Activated T-helper 17 cell treated with anti-CD3 and anti-CD28 coated beads, Interleukin-2, amount 50 U/mL, for 72 hours (primary cell): ENCODE measurements at places on chromosomes 13 and 19.

DNA sequence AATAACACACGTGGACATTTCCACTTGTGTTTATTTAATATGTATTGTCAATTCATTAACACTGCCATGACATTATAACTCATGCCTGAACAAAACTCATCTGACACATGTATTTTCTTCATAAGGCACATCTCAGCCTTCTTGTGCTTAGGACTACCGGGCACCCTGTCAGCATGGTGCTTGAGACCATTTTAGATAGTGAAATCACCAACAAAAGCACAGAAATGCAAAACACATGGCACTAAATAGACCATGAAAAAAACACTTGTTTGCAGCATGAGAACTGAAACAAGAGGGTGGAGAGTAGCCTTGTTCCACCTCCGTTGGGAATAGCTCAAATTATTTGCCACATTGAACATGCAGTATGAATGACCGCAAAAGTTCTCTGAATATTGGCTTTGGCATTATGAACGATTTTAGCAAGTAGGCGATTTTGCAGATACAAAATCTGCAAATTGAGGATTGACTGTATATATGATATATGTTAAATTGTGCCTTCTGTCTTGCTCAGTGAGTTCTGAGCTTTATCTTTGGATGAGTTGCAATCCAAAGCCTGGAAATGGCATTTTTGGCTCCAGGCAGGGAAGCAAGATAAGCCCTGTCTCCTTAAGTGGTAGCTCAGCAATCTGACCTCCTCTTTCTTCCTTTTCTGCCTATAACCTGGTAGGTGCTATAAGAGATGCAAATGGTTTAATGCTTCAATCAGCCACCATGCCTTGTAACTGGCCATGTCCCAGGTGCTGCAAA lies 328.2 kb downstream of the HS6ST3 start:
- no peak for ATAC-seq

GRCh38 chr13:110240352-110240751 lies 66.6 kb downstream of the COL4A1 start:
- no peak for ATAC-seq

DNA sequence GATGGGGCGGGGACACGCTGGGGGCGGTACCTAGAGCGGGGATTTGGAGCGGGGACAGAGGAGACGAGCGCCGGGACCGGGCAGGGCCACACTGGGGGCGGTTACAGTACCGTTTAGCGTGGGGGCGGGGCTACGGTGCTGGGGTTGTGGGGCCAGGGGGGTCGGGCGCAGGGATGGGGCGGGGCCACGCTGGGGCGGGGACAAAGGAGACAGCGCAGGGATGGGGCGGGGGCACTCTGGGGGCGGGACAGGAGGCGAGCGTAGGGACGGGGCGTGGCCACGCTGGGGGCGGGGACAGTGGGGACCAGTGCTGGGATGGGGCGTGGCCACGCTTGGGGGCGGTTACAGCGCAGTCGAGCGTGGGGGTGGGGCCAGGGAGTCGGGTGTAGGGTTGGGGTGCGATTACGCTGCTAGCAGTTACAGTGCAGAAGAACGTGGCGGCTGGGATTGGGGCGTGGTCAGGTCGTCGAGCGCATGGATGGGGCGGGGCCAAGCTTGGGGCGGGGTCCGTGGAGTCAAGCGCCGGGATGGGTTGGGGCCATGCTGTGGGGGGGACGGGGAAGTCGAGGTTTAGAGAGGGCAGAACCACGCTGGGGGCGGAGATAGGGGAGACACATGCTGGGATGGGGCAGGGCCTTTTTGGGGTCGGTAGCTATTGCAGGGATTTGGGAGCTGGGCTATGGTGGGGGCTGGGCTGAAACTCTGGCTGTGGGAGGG lies 660 bp downstream of the ALKBH7 start:
- ATAC-seq, result peak; percentile 75

DNA sequence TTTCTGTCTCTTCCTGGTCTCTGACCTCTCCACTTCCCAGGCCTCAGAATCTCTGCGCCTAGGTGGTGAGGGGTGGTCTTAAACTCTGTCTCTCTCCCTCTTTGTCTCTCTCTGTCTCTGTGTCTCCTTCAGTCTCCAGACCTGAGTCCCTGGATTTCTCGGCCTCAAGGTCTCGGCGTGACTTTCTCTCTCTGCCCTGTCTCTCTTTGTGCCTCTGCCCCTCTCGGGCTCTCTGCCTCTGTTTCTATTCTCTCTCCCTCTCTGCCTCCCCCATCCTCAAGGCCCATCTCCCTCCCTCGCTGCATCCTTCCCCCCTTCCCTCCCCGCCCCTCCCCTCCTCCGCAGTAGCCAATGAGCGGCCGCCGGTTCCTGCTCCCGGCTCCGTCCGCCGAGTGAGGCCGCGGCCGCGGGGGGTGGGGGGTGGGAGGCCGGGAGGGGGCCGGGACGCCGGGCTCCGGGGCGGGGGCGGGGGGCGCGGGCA lies at the start of gene CACNG7:
TSS of gene CACNG7 (plus strand) at position 344 of the 481 bp plus-strand sequence. CDS start 3,554 bp downstream, outside the sequence.
- no peak for ATAC-seq

- peak; percentile 95 for ATAC-seq
Measured at GRCh38 chr13:76397413-76397812, 488.8 kb downstream of the KCTD12 start.

- no peak for ATAC-seq
Measured at GRCh38 chr13:32737679-32738078, 151.4 kb downstream of the PDS5B start.

GRCh38 chr13:110422913-110423688 lies 116.0 kb downstream of the COL4A2 start:
- no peak for ATAC-seq

- peak; percentile 58 for ATAC-seq
Measured at GRCh38 chr13:79525064-79525857, 44.3 kb downstream of the NDFIP2 start.

GRCh38 chr19:44581288-44581687 lies 32.1 kb upstream of the IGSF23 start:
- ATAC-seq, result no peak

- peak; percentile 35 for ATAC-seq
Measured at GRCh38 chr13:26895081-26895807, 134.7 kb upstream of the GPR12 start.

DNA sequence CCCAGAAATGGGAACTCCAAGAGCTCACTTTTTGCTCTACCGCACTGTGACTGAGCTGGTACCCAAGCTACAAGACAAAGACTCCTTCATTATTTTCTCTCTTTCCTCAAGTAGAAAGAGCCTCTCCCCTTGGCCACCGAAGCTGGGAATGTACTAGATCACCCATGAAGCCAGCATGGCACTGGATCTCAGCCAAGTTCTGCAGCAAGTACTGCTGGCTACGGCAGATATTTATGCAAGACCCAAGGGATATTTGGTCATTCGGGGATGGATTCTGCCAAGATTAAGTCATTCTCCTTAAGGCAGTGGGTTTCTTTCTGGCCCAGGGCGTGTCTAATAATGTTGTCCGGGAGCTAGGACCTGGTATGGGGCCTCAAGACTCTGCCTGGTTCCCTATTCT lies 633.5 kb downstream of the SLITRK1 start:
- ATAC-seq, result no peak

GRCh38 chr13:75993823-75994222 lies 357.7 kb downstream of the LMO7 start:
- ATAC-seq, result no peak

GRCh38 chr19:55431183-55431582 lies 11.9 kb downstream of the SHISA7 start:
- no peak for ATAC-seq

- no peak for ATAC-seq
Measured at GRCh38 chr13:88887045-88887662, 1216.0 kb downstream of the SLITRK5 start.

- ATAC-seq, result no peak
Measured at GRCh38 chr13:40640202-40640601, 26.2 kb downstream of the FOXO1 start.

DNA sequence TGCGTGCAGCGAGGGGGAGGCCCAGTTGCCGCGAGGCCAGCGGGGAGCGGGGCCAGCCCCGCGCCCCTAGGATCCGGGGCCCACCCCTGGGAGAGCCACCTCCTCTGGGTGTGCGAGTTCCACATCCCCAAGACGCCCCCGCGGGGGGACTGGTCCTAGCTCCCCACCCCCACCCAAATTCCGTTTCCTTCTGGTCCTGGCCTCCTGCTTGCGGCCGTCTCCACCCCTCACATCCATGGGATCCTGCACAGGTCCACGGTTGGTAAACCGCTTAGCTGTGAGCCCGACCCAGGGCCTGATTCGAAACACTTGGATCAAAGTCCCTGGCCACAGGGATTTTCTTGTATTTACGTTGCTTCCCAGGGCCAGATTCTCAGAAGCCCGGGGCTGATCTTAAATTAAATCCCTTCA lies 324 bp upstream of the FBXO17 start:
- ATAC-seq, result no peak

DNA sequence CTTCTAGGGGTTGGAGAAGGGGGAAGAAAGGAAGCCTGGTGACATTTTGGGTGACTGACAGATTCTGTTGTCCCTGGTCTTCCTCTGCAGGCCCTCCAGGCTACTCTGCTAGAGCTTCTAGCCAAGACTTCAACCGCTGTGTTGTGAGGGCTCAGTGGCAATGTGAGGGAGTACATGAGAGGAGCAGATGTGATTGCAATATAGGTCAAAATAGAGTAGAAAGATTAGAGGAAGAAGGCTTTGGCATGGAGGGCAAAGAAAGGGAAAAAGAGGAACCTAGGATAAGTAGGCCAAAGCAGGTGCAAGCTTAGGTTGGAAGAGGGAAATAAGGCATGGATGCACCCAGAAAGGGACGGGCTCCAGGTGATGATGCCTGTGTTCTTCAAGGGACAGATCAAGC lies 216.9 kb downstream of the RGCC start:
- no peak for ATAC-seq

DNA sequence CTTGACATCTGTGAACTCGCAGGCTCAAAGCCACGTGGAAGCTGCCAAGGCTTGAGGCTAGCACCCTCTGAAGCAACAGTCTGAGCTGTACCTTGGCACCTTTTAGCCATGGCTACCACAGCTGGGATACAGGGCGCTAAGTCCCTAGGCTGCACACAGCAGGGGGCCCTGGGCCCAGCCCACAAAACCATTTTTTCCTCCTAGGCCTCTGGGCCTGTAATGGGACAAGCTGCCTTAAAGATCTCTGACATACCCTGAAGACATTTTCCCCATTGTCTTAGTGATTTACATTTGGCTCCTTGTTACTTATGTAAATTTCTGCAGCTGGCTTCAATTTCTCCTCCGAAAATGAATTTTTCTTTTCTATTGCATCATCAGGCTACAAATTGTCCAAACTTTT lies 455.9 kb downstream of the TDRD3 start:
- ATAC-seq, result no peak

DNA sequence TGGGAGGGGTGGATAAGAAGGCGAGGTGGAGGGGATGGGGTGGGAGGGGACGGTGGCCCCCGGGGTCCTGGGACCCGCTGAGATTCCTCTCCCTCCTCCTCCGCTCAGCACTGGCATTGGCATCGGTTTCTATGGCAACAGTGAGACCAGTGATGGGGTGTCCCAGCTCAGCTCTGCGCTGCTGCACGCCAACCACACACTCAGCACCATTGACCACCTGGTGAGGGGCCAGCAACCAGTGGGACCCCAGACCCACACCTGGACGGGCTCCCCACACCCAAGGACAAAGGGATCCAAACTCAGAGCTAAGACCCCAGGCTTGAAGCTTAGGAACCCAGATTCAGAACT lies 5.9 kb downstream of the TTYH1 start:
- ATAC-seq, result no peak

DNA sequence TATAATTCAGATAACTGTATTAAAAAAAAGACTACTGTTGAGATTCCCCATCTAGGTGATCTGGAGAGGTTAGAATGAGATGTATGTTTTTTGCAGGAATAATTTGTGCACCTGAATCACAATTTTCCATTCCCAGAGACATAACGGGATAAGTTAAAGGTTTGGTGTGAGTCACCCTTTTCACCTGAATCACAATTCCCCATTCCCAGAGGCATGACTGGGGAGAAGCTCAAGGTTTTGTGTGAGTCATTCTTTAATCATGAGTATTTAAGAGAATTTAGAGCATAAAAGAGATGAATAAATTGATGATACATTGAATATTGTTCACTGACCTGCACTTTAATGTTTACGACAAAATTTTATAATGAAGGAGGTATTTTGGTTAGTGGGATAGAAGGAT lies 9.0 kb downstream of the OR7A5 start:
- no peak for ATAC-seq

DNA sequence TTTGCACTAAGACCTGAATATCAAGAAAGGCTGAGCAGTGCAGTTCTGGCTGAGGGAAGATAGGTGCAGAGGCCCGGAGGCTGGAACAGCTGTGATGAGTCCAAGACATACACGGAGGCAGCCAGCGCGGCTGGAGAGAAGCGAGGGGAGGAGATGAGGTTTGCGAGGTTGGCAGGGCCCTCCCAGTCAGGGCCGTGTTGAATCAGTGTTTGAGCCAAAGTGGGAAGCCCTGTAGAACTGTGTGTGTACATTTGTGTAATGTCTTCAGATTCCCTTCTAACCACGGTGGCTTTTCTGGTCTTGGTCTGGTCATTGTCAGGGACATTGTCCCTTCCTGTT lies 34.9 kb downstream of the PAK4 start:
- ATAC-seq, result no peak

- ATAC-seq, result peak; percentile 93
Measured at GRCh38 chr13:28147495-28147894, 9.2 kb downstream of the PAN3 start.

GRCh38 chr19:55640577-55641425 lies at the start of gene ZNF580:
Gene ZNF580 (plus strand): TSS chr19:55641002. CDS start chr19:55642509, 1,507 bp downstream.
- peak; percentile 13 for ATAC-seq

DNA sequence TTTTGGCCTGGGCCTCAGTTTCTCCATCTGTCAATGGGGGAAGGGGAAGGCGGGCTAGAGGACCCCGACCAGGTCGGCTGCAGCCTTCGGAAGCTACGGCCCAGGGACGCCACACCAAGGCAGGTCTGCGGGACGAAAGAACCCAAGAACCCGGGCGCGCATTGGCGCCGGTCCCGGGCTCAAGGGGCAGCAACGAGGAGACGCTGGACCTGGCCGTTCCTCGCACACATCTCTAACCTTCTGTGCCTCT lies 739 bp upstream of the ILF3 start:
- no peak for ATAC-seq

GRCh38 chr13:69856331-69856730 lies 251.3 kb upstream of the ATXN8OS start:
- ATAC-seq, result no peak

- no peak for ATAC-seq
Measured at GRCh38 chr19:28289295-28290063, 923.5 kb downstream of the UQCRFS1 start.

- no peak for ATAC-seq
Measured at GRCh38 chr19:29096896-29097295, 116.1 kb downstream of the UQCRFS1 start.

GRCh38 chr19:4386041-4386782 lies 14.1 kb downstream of the SH3GL1 start:
- ATAC-seq, result no peak

GRCh38 chr19:51810223-51810622 lies 15.3 kb downstream of the FPR3 start:
- no peak for ATAC-seq
